ENCODE measurements at places on chromosomes 5 and 9. TPM values are rescaled to one million over a fixed set of nuclear protein-coding genes. Genes with fewer than 3 reads are reported as not detected.

DNA sequence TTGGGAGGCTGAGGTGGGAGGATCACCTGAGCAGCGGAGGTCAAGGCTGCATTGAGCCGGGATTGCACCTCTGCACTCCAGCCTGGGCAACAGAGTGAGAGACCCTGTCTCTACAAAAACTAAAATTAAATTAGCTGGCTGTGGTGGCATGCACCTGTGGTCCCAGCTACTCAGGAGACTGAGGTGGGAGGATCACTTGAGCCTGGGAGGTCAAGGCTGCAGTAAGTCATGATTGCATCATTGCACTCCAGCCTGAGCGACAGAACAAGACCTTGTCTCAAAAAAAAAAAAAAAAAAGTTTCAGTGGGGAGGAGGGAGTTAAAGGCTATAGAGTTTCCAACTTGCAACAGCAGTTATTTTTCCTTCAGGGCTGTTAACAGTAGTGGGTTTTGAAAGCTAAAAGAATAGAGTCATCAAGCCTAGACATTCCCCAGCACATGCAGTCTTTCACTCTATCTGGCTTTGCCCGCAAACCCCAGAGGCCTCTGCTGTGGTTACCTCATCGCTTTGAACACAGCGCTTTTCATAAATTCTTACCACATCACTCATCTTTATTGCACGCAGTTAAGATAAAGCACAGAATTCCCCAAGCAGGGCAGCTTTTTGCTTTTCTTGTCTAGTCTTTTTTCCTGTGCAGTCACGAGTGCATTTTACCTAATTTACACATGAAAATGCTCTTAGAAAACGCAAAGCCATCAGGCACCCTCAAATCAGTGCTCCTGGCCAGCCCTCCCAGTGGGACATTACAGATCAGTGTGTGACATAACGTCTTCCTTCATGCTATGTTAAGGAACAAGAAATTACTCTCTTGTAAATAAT, 8.7 kb upstream of the SLC2A8 start:
- DNase-seq = peak; percentile 59

GRCh38 chr9:107782789-107783188, 293.2 kb upstream of the KLF4 start:
- no peak for DNase-seq

GRCh38 chr5:34687269-34688011, 31.3 kb downstream of the RAI14 start:
- no peak for DNase-seq

GRCh38 chr9:21687351-21687750, 115.1 kb upstream of the MTAP start:
- DNase-seq = no peak

GRCh38 chr9:3285365-3286161, 240.2 kb downstream of the RFX3 start:
- no peak for DNase-seq

DNA sequence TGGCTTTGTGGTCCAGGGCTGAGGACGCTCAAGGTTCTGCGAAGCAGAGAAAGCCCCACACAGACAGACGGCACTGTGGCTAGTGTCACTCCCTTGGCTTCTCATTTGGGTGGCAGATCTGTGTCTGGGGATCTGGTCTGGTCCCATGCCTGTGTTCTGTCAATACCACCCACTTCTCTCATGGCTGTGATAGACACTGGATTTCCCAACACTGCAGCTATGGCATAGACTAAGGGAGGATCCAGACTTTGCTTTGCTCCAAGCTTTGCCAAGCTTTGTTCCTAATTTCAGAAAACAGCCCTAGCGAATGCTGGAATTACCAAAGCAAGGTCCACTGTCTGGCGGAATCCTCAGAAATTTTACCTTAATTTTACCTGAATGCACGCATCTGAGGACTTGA, 62.1 kb downstream of the GADD45G start:
- no peak for DNase-seq

DNA sequence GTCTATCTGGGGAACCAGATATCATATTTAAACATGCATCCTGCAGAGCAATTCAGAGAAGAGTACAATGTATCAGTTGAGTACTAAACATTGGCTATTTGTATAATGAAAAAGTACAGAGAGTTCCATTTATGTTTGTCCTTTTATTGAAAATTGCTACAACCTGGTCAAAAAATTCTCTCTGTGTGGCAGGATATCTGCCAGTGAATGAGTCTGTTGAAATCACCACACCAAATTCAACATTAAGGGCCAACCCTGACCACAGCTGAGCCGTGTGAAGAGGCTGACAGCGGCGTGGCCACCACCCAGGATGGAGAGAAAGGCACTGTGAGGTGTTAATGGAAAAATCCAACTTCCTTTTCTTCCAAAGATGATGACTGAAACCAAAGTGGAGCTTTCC, 422.7 kb upstream of the PIK3R1 start:
- DNase-seq = peak; percentile 61

DNA sequence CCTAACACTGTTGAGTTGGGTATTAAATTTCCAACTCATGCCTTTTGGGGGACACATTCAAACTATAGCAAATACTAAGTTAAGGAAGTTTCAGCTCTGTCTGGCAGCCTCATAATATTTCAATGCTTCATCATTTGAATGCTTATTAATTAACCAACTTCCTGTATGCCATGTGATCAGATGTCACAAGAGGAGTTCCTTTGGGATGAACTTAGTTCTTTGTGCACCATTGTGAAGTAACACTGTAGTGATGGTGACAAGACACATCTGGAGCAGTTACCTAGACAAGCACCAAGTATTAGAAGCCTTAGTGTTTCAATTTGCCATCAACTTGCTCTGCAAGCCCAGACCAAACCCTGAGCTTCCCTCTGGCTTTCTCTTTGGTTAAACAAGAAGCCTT, 90.7 kb upstream of the IL12B start:
- no peak for DNase-seq

DNA sequence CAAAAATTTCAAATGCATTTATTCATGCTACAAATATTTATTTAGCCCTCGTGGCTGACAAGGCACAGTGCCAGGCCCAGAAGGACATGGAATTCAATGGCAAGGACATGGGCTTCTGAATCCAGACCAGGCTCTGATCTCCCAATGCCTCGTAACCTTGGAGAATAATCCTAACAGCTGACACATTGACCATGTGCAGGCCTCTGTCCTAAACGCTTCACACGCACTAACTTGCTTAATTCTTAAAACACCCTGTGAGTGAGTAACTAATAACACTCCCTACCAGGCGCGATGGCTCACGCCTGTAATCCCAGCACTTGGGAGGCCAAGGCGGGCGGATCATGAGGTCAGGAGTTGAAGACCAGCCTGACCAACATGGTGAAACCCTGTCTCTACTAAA, 33.2 kb downstream of the MYO10 start:
- DNase-seq = no peak

DNA sequence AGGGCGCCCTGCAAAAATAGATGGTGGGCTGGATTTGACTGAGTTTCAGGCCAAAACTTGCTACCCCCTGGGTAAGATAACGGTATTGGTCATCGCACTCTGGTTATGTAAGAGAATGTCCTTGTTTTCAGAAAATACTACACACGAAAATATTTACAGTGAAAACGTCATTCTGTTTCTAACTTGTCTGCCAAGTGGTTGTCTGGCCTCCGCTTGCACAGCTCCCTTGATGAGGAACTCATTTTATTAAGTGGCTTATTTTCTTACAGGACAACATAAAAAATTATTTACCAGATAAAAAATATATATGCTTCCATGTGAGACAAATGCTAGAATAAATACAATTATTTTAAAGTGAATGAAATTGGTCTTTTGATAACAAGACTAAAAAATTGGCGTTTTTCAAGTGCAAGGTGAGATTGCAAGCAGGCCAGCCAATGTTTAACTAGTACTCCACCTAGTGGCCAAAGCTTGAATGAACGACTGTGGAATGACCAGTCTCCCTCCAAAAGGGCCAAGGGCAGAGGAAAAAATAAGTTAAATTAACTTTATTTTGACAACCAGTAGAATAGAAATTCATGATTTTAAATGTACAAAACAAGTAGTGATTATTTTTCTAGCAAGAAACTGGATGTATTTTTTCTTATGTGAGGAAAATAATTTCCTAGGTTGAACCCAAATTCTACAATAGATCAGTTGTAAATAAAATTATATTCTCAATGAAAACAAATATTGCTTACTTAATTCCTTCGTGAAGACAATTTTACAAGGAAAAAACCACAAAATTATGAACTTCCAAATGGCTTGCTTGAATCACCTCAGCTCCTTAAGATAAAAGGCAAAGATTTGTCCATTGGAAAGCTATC, 93.2 kb downstream of the ZFAND5 start:
- DNase-seq = no peak

DNA sequence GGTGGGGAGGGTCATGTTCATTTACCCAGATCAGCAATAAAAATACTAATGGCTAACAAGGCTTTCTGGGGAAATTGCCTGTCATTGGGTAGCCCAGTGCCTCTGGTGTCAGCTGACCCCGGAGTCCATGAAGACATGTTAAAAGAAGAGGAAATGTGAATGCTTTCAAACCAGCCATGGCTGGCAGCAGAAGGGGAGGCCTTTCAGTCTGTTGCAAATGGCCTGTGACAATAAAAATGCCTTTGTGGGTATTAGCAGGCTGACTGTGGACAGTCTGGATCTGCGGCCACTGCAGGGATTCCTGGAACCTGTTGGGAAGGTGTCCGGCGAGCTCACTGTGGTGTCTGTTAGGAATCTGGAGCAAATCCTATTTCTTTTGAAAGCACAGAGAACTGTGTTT, 7.5 kb downstream of the ABL1 start:
- no peak for DNase-seq

GRCh38 chr5:71782393-71782770, 63.3 kb downstream of the CARTPT start:
- DNase-seq = no peak

GRCh38 chr5:115321309-115321708, 24.9 kb upstream of the CCDC112 start:
- no peak for DNase-seq

- DNase-seq = no peak
Measured at GRCh38 chr9:26729187-26729586, 163.4 kb downstream of the CAAP1 start.

GRCh38 chr5:1896602-1897376, 14.1 kb upstream of the IRX4 start:
- DNase-seq = peak; percentile 8

GRCh38 chr5:157225469-157226422, 40.2 kb upstream of the CYFIP2 start:
- DNase-seq = no peak

DNA sequence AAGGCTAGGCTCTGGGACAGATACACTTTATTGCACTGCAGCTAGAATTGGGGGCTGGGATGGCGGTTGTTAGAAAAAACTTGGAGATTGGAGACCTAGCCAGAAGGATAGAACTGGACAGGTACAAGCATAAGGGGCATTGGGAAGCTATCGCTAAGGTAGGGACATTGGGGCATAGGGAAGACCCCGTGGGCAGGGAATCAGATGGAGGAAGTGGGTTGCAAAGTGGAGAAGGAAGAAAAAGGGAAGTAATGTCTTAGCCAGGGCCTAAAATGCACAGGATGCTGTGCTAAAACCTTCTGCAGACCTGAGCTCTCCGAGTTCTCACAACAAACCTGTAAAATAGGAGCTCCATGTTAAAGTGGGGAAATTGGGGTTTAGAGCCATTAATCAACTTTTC, 178.2 kb downstream of the ZDHHC21 start:
- DNase-seq = no peak

GRCh38 chr5:54722846-54723433, 205.4 kb downstream of the SNX18 start:
- DNase-seq = no peak

DNA sequence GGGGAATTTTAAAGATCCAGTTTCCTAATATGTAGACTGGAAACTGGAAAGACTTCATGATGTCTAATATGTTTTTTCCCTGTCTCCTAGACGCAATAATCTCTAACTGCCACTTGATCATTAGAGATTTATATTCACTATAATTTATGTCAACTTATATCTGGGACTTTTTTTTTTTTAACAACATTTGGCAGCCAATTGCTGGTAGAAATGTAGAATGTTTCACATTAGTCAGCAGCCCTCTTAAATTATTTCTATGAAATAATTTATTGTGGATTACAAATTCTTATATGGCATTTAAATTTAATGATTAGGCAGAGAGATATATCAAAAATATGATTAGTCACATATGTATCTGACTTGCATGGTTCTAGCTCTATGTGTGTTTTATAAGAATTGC, 48.2 kb downstream of the TMEM174 start:
- DNase-seq = no peak

DNA sequence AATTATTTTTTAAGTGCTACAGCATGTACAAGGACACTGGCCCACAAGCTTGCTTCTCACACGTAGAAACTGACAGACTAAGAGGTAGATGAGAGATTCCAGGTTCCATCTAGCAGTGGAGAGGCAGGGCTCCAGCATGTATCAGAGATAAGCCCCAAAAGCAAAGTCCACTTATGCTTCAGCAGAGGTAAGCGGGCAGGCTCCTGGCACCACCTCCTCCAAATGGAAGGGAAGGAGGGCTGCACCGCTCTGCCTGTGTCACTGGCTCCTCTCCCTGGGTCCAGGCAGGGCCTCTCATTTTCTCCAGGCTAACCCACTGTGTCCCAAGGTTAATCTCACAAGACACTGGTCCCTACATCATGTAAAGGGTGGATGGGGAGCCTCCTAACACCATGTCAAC, 15.9 kb downstream of the GRHPR start:
- DNase-seq = no peak

DNA sequence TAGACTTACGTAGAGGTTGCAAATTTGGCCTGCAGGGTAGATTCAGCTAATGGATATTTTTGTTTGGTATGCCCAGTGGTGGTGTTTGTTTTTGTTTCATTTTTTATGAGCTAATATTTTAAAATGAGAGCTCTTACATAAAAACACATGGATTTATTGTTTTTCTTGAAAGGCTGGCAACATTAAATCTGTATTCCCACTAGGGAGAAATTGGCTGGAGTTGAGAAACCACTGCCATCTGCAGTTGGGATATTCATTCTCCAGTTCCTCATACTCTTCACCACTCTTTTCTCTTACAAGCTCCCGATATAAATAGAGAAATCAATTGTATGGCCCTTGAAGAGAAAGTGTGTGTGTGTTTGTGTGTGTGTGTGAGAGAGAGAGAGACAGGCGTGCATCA, 143.3 kb downstream of the ALDH1A1 start:
- no peak for DNase-seq

DNA sequence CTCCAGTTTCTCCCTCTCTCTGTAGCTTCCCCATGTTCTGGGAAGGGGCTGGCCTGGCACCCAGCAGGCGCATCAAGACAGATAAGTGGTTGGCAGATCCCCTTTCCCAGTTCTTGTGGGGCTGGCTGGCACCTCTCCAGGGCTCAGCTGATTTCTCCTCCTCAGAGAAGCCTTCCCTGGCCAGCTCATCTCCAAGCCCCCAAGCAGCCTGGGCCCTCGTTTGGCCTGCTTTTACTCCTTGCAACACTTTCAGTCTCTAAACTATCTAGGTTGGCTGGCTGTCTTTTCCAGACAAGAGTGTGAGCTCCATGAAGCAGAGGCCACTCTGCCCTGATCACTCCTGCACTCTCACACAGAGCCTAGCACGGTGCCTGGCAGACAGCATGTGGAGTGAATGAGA, 13.5 kb downstream of the MACROH2A1 start:
- DNase-seq = no peak

TAF11L7 gene
- not detected for total RNA-seq

CAMK2A gene
- total RNA-seq = 16.3 TPM

GCNT4 gene
- 0.55 TPM for total RNA-seq

CD74 gene
- 433 TPM for total RNA-seq

PCDHA4 gene
- total RNA-seq = 0.24 TPM

SEMA6A gene
- total RNA-seq = 5.7 TPM

PGM5 gene
- 276 TPM for total RNA-seq

LURAP1L gene
- total RNA-seq = 4.7 TPM

DNAJC21 gene
- total RNA-seq = 62.1 TPM

IFT74 gene
- 7.8 TPM for total RNA-seq
